Vagina (tissue), 2 donors: ENCODE measurements at places on chromosomes 2 and 18. TPM values are rescaled to one million over a fixed set of nuclear protein-coding genes. Genes with fewer than 3 reads are reported as not detected.

DNA sequence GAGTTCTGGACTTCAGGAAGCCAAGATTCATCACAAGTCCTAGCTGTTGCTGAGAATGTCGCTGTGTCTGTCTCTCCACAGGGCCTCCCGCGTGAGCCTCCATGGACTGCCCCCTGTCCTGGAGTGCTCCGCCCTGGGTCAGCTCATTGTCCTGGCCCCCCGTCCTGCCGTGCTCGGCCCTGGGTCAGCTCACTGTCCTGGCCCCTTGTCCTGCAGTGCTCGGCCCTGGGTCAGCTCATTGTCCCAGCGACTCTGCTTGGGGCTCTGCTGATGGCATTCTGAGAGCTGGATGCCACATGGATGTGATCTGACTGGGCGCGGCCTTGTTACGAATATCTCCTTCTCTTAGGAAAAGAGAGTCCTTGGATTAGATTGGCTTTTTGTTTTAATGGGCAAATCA lies 78.5 kb downstream of the EIPR1 start:
- no peak for DNase-seq

GRCh38 chr2:54076586-54076985 lies 38.8 kb upstream of the ACYP2 start:
- no peak for DNase-seq

The CFC1 gene
- not detected for total RNA-seq

The ACADL gene
- total RNA-seq, result 10.6 TPM

DNA sequence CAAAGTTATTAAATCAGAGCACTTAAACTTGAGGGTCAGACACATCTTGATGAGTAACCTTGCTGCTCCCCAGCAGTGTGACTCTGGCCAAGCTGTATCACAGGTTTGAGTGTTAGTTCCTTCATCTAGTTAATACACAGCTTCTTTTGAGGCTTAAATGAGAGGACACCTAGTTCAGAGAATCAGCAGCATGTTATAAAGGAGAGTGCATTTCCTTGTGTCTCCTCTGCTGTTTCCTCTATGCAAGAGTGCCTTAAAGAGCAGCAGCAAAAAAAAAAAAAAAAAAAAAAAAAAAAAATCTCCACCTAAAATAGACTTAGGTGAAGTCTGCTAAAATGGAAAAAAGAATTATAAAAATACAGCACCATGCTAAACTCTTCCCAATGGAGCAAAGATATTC lies 261.9 kb downstream of the TCF4 start:
- no peak for DNase-seq

DNA sequence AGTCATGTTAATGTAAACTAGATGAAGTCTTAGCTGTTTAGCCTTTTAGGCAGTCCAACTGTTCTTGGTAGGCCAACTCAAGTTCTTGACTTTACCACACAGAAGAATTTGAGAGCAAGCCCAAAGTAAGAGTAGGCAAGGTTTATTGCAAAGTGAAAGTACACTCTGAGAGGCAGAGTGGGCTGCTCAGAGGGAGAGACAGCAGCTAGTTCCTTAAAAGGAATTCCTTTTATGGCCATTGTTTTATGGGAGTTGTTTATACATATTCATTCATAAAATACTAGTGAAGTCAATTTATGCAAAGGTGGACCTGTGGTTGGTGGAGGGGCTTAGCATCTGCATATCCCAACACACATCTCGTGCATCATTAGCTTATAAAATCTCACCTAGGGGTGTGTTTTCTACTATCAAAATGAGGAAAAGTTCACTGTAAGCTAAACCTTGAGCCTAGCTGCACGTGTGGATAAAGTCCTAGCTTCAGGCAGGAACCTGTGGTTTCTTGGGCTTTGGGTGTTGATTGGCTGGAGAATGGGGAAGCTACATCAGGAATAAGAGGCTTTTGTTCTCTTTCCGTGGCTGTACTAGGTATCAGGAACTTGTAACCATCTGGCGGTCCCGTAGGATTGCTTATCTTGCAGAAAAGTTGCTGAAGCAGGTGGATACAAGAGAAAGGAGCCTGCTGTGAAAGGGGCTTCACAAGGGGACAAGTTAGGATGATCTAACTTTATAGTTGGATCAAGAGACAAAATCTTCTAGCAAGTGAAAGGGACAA lies 110.4 kb upstream of the GULP1 start:
- DNase-seq, result no peak

DNA sequence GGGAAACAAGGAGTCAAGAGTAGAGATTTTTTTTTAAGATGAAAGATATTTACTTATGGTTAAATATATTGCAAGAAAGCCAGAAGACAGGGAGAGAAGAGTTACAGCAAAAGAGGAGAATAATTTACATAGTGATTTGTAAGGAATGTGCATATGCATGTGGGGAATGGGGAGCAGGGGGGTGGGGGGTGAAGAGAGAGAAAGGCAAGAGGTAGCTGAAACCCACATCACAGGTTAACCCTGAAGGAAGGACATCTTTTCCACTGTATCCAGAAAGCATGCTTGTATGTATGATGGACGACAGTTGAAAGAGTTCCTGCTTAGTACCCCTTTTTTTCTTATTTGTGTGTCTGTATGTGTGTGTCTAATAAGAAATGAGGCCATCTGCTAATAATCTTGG lies 371.9 kb downstream of the RAD51AP2 start:
- no peak for DNase-seq

DNA sequence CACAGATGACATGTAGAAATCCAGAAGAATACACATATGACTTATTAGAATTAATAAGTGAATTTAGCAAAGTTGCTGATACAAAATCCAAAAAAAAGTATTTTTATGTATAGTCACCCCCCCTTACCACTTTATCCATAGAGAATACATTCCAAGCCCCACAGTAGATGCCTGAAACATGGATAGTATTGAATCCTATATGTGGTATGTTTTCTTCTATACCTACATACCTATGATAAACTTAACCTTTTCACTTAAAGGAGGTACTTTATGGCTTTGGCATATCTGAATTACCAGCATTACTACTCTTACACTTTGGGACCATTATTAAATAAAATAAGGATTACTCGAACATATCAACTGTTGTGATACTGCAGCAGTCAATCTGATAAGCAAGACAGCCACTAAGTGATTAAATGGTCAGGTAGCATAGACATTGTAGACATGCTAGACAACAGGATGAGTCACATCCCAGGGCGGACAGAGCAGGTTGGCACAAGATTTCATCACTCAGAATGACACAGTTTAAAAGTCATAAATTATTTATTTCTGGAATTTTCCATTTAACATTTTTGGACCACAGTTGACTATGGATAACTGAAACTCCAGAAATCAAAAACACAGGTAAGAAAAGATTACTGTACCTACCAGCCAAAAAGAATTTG lies 208.2 kb upstream of the CHAC2 start:
- DNase-seq, result no peak

- DNase-seq, result no peak
These were observed 7.1 kb downstream of the WDR54 start for GRCh38 chr2:74428675-74429074.
